ENCODE measurements at places on chromosomes 5 and 9. TPM values are rescaled to one million over a fixed set of nuclear protein-coding genes. Genes with fewer than 3 reads are reported as not detected.

CDKN2B gene
- 329 TPM for total RNA-seq

DNA sequence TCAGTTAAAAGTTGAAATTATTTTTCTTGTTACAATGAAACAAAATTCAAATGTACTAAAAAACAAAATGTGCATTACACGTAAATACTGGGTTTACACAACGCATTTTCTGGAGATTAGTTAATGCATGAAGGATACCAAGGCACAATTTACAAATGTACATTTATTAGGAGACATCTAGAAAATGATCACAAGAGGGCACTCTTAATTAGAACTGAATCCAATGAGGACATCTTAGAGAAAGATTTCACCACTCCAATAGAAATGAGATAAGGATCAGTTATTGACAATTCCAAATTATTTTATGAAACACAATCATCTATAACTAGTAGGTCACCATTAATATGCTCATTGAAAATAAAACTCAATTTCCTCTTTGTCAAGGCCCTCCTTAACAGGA lies 36.6 kb upstream of the CDH12 start:
- no peak for DNase-seq

CENPK gene
- 5.2 TPM for total RNA-seq

GRCh38 chr5:79621056-79621455 lies 8.8 kb downstream of the TENT2 start:
- DNase-seq, result no peak

MSH3 gene
- total RNA-seq, result 6.4 TPM

GARIN3 gene
- not detected for total RNA-seq

TAF11L5 gene
- not detected for total RNA-seq

RXRA gene
- total RNA-seq, result 70.5 TPM

DNA sequence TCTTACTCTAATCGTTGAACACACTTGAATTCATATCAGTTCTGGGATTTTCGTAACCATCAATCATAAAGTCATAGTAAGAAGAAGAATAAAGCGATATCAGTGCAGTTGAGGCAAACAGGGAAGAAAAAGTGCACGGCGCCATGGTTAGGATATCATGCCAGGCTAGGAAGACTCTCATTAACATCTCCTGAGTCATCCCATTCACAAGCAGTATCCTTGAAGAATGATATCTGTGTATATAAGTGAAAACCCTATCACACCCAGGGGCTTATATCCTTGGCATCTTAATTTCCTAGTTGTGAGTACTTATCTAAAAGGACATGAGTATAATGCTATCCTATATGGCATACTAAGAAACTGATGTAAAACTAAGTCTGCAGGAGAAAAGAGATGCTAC lies 38.6 kb downstream of the NFIB start:
- DNase-seq, result no peak

- no peak for DNase-seq
These were observed 94.1 kb downstream of the SNCAIP start for GRCh38 chr5:122406181-122406580.

Measured in transverse colon (tissue), 4 donors.